Suppressor macrophage (primary cell): ENCODE measurements at places on chromosomes 5 and 9.

DNA sequence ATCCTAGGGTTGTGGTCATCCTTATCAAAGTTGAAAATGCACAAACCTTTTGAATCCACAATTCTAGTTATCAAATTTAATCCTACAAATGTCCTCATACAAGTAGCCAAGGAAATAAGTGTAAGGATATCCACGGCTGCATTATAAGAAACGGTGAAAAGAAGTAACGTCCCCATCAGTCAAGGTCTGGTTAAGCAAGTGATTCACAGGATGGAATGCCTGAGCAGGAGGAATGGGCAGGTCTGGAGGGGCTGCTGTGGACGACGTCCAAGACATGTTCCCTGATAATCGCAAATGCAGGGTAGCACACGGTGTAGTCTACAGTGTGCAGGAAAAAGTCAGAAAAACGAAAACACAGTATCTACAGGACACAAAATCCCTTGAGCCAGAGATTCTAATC lies 118.6 kb downstream of the ADAMTS2 start:
- no peak for DNase-seq

DNA sequence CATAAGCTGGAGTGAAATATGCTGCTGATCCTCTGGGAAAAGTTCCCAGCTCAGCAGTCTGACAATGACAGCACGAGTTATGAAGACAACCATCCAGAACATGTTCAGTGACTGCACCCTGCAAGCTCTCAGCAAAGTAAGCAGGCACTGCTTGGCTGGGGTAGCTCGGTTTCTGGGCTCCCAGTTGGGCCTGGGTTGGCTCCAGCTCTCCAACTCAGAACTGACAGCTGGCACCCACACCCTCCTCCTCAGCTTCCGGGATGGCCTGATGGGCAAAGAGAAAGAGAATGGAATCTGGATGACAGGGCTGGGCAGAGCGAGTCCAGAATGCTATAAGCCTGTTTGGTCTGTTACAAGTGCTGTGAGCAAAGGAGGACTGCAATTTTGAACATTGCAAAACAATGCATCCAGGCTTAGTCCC lies 185.0 kb downstream of the CSNK1G3 start:
- DNase-seq: no peak

DNA sequence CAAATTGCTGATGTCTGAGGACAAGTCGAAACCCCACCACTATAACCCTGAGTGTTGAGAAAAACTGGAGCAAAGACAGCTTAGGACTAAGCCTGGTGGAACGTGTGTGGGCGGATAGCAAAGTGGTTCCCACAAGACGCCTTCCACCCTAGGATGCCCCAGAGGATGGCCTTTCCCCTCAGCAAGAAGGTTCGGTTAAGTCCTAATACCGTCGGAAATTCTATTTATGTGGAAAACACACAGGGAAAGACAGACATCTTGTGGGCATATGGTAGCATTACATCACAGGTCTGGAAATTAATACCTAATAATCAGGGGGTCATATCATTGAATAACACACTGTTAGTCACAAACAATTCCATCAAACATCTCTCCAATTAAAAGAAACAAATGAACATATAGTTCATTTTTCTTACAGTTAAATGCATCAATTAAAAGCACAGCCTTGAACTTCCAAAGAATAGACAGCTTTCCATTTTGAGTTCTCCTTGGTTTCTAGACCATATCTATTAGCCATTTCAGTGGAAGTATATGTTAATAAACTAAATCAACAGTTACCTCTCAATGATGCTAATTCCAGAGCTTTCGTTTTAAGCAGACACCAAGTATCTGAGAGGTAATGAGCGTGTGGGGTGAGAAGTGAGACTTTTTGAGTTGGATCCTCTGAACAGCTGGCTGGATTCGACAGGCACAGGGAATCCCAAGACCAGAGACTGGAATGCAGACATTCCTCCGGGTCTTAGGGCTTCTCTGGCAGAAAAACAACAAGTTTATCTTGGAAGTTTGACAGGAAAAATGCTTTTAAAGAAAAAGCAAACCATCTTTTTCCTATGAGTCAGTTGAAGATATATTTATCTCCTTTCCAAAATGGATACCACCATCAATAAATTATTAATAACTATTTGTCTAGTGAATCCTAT lies 2.9 kb upstream of the ICE1 start:
- peak; percentile 47 for DNase-seq

DNA sequence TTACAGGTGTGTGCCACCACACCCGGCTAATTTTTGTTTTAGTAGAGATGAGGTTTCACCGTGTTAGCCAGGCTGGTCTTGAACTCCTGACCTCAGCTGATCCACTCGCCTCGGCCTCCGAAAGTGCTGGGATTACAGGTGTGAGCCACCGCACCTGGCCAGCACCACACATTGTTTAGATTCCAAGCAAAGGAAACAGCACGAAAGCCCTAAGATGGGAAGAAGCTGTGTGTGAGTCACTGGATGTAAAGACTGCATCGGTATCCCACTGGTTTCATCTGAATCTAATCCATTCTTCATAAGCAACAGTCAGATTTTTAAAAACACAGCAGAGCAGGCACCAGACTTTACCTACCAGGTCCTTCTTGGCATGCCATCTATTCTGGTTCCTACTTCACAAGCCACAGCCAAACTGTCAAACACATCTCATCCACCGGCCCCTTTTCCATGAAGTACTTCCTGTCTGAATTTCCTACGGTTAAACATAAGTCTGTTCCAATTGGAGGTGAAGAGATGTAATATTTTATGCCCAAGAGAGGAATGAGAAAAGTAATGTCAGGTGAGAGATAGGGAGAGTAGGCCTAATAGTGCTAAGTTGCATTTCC lies 17.4 kb downstream of the UBTD2 start:
- no peak for DNase-seq

- DNase-seq: no peak
These were observed 83.7 kb upstream of the TMED7 start for GRCh38 chr5:115709585-115709984.

DNA sequence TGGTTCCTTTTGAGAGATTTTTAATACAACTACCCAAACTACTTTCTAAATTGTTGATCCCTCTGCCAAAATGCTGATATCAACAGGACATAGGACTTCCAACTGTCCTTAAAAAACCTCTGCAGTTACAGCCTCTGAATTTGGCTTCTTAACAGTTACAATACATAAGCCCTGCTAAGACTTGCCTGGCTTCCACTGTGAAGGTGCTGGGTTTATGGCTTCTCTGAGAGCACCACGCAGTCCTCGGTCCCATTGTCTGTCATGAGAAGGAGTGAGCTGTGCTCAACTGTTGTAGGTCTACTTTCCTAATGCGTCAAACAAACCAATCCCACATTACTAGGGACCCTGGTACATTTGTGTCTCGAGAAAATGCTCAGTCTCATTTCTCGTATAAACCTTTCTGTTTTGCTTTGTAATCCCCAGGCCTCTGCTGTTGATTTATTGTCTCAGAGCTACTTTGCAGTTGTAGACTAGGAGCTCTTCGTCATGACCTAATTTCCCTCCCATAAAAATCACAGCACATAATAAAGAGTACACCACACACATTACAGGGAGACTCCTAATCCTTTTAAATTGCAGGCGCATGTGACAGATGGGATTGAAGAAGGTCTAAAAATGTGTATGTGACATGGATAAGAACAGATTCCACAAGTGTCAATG lies 274.9 kb downstream of the NR3C1 start:
- DNase-seq: no peak

- DNase-seq: no peak
These were observed 6.4 kb upstream of the DAB2IP start for GRCh38 chr9:121645003-121645402.

- no peak for DNase-seq
These were observed 84.9 kb downstream of the ADAMTS12 start for GRCh38 chr5:33806738-33807442.

DNA sequence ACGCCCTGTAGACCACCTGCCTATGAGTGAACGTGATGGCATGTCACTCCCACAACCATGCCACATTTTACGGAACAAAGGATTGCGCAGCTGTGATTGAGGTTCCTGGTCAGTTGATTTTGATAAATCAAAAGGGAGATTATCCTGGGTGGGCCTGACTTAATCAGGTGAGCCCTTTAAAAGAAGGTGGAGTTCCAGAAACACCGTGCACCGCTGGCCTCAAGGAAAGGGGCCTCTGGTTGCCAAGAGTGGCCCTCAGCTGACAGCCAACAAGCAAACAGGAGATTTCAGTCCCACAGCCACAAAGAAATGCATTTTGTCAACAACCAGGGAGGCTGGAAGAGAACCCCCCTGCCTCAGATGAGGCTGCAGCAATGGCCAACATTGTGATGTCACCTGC lies 19.0 kb downstream of the TRIM7 start:
- no peak for DNase-seq

- no peak for DNase-seq
These were observed 3.3 kb upstream of the SNX18 start for GRCh38 chr5:54514291-54514690.

DNA sequence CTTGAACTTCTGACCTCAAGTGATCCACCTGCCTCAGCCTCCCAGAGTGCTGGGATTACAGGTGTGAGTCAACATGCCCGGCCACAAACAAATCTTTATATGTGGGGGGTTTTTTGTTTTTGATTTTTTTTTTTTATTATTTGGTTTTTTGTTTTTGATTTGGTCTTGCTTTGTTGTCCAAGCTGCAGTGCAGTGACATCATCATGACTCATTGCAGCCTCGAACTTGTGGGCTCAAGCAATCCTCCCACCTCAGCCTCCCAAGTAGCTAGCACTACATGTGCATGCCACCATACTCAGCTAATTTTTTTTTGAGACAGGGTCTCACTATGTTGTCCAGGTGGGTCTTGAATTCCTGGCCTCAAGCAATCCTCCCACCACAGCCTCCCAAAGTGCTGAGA lies 42.4 kb downstream of the ALDH7A1 start:
- no peak for DNase-seq

GRCh38 chr5:172939071-172939470 lies 20.2 kb upstream of the RPL26L1 start:
- peak; percentile 40 for DNase-seq

DNA sequence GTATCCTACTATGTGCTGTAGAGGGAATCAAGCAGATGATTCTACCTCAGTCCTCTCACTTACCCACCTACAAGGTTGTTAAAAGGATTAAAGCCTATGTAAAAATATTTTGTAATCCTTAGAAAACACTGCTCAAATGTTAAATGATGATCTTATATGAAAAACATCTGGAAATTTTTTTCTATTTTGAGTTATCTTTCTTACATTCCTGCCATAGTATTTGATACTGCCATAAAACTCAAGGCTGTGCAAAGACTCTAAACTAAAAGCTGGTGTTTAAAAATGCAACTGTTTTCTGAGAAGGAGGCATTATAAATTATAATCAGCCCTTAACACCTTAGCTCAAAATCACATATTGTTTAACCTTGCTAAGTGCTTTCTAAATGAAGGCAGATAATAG lies 474.2 kb downstream of the PRELID2 start:
- no peak for DNase-seq

DNA sequence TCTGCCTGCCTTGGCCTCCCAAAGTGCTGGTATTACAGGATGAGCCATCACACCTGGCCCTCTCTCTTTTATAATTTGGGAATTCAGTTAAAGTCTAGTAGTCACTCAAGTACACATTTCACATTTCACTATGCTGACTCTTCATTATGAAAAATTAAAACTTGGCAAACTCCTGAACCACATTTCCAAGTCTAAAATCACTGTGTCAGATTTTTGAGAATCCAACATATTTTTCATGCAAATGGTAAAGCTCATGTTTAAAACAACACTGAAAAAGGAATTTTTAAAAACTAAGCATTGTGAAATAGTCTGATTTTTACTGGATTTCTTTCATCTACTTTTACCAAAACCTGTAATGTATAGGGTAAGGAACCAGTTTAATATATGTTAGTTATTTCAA lies 92.3 kb downstream of the SVEP1 start:
- no peak for DNase-seq

DNA sequence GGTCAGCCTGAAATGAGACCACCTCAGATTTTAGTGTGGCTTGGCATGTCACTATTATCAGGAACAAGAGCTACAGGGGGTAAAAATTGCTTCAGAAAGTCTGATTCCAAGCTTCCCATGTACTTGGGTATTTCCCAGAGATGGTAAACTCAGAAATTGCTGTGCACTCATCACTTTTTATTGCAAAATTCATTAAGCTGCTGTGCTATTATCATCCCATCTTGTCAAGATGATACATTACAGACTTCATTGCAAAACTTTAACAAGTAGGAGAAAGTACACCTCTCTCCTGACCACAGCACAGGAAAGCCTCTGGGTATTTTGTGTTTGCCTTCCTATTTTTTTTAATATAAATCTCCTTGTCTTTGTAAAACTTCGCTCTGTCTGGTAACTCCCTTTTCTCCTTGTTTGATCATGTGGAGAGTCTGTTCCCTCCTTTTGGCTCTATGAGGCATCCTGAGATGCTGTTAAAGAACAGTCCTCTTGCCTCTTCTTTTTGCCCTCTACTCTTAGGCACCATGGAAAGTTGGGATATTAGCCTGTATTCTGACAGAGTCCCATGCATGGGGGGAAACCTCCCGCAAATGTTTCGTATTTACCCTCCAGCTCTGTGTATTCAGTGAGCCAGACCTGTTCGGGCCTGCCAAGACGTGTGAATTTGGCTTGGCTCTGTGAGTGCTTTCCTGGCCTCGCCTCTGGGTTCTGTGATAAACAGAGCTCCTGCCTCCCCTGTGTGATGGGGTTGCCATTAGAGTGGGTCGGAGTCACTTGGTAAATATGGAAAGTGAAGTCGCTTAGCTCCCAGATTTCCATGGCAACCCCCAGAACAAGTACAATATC lies 260.7 kb downstream of the NR3C1 start:
- DNase-seq: peak; percentile 30

GRCh38 chr9:95171001-95171400 lies 146.5 kb downstream of the FANCC start:
- DNase-seq: no peak

DNA sequence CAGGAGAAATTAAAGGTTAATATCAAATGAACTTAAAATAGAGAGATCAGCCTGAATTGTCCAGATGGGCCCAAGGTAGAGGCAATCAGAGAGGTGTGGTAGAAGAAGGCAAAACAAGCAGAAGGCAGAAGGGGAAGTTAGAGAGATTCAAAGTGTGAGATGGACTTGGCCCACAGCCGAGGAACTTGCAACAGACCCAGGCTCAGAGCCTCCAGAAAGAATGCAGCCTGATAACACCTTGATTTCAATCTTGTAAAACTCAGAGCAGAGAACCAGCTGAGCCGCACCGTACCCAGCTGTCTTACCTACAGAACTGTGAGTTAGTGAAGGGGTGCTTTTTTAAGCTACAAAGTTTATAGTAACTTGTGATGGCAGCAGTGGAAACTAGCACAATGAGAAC lies 190.9 kb downstream of the RFK start:
- peak; percentile 45 for DNase-seq
